ENCODE measurements at places on chromosomes 2 and 18. TPM values are rescaled to one million over a fixed set of nuclear protein-coding genes. Genes with fewer than 3 reads are reported as not detected.

DNAJC5G gene
- total RNA-seq: not detected

PSMA8 gene
- total RNA-seq: not detected

KYNU gene
- 61.0 TPM for total RNA-seq

SERPINB11 gene
- total RNA-seq: under 0.01 TPM

POTEF gene
- not detected for total RNA-seq

ALPP gene
- total RNA-seq: not detected

POTEI gene
- not detected for total RNA-seq

ANKRD23 gene
- total RNA-seq: 0.34 TPM

COMMD1 gene
- total RNA-seq: 22.7 TPM

IL36RN gene
- total RNA-seq: 2.0 TPM

FN1 gene
- 4,076 TPM for total RNA-seq

PPP1R1C gene
- 0.68 TPM for total RNA-seq

ST6GAL2 gene
- under 0.01 TPM for total RNA-seq

CXCR4 gene
- total RNA-seq: not detected

LYG1 gene
- total RNA-seq: 0.78 TPM

GLB1L gene
- 3.8 TPM for total RNA-seq

ASAP2 gene
- total RNA-seq: 25.6 TPM
